Stimulated activated CD4-positive, alpha-beta T cell treated with anti-CD3 and anti-CD28 coated beads, TNF-alpha, amount 100 ng/mL, for 48 hours (primary cell): ENCODE measurements at places on chromosomes 1 and 21.

- DNase-seq: no peak
Observed at GRCh38 chr1:110605901-110606656, at the start of gene KCNA2. Gene KCNA2 (minus strand): TSS chr1:110606358. CDS start chr1:110604782, 1,576 bp downstream.

GRCh38 chr1:74834261-74834660 lies 101.3 kb downstream of the TYW3 start:
- no peak for DNase-seq

GRCh38 chr1:36425791-36426190 lies 24.5 kb downstream of the OSCP1 start:
- DNase-seq: no peak

GRCh38 chr1:17883662-17884395 lies 128.7 kb downstream of the ACTL8 start:
- no peak for DNase-seq

- DNase-seq: no peak
Observed at GRCh38 chr1:177772386-177772960, 197.4 kb downstream of the SEC16B start.

- DNase-seq: peak; percentile 12
Observed at GRCh38 chr1:231724876-231725647, 98.5 kb downstream of the DISC1 start.

- DNase-seq: no peak
Observed at GRCh38 chr1:7261490-7261889, 476.2 kb downstream of the CAMTA1 start.
